ENCODE measurements at places on chromosomes 16 and 17.

- no peak for DNase-seq
Measured at GRCh38 chr16:89153848-89154271, 17.7 kb upstream of the CDH15 start.

DNA sequence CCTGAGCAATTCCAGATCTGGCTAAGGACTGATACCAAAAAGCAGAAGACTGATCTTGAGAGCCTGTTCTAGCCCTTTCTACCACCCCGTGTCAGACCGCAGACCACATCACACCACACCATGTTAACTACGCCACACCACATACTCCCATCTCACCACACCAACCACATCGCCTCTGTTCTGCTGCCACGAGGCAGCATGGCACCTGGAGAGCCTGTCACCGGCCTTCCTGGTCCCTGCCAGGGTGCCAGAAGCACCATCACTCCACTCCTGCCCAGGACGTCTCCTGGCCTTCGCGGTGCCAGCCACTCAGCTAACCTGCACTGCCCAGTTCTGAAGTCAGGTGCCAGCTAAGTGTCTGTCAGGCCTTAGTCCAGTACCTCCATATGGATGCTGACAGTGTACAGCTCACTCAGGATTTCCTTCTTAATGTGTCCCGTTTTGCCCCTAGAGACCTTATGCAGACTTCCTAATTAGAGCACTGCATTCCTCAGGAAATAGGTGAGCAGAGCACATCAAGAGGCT, 37.2 kb upstream of the BCAR1 start:
- no peak for DNase-seq

DNA sequence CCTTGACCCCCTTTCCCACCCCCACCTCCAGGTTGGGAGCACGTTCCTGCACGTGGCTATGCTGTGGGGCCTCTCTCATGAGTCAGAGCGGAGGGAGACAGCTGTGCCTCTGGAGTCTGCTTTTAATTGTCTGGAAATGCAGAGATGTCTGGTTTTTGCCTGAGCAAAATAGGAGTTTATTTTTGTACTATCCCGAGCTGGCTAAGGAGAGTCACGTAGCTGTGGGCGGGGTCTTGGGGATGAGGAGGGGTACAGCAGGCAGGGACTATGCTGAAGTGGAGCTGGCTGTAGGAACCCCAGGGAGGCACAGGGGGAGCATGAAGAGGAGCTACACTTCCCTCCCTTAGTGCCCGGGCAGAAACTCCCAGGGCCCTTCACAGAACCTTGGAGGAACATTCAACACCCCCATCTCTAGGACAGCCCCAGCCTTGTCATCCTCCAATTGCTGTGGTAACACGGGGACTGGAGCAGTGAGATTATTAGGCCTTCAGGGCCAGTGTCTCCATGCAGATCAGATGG, 44.7 kb upstream of the LGALS9 start:
- peak; percentile 68 for DNase-seq

GRCh38 chr17:17971431-17972125, 622 bp downstream of the TOM1L2 start:
- no peak for DNase-seq

GRCh38 chr17:80834893-80835275, 156.8 kb upstream of the CHMP6 start:
- DNase-seq: no peak

DNA sequence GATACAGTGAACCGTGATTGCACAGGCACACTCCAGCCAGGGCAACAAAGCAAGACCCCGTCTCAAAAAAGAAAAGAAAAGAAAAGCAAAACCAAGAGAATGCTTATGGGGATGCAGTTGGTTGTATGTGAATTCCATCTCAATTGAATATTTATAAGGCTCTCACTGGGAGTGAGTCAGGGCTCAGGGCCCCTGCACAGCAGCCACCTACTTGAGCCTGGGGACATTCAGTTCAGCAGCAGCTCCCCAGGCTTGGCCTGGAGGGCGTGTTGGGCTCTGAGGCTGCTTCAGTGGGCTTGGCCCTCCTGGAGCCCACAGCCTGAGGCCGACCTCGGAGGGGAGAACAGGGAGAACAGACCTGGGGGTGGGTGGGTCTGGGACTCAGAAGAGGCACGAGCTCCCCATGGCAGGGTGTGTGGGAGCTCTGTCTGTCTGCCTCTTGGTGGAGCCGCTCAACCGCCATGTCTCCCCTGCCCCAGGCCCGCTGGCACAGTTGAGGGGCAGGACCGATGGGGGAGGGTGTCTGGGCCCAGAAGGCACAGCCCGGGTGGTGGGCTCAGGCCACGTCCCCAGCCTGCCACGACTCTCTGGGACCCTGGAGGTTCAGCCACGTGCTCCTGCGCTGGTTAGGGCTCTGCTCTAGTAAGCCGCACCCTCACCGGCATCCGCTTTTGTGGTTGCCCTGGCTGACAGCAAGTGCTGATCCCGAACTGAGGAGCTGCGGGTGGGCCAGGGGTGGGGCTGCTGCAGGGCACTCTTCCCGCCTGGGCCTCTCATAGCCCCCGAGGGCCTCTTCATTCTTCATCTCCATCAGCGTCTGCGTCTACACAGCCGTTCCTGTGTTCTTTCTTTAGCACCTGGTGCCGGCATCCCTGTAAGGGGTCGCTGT, 24.8 kb downstream of the ZFPM1 start:
- no peak for DNase-seq

GRCh38 chr16:87337262-87337771, 20.1 kb upstream of the C16orf95 start:
- no peak for DNase-seq

DNA sequence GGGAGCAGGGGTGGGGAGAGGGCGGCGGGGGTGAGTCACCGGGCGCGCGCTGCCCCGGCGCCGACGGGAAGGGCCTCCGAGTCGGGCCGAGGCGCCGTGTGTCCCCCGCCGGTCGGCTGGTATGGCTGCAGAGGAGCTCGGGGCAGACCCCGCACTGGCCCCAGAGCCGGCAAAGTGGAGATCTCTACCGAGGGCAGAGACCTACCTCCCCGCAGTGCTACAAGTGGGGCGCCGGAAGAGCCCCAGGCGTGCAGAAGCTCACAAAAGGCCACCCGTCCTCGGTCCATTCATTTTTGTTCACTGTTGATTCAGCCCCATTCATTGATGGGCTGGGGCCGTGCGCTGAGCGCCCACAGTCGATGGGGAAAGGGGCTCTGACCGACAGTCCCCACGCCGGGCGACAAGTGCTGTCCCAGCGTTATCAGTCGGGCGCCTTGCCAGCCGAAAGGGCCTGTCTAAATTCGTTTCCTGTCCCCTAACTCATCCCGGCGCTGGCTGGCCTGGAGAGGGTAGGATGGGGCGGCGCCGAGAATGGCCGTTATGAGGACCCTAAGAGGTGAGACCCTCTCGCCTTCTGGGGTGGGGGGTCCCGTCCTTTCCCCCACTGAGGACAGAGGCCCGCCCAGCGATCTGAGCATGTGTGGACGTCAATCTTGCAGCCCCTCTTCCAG, 709 bp upstream of the ENO3 start:
- DNase-seq: no peak

DNA sequence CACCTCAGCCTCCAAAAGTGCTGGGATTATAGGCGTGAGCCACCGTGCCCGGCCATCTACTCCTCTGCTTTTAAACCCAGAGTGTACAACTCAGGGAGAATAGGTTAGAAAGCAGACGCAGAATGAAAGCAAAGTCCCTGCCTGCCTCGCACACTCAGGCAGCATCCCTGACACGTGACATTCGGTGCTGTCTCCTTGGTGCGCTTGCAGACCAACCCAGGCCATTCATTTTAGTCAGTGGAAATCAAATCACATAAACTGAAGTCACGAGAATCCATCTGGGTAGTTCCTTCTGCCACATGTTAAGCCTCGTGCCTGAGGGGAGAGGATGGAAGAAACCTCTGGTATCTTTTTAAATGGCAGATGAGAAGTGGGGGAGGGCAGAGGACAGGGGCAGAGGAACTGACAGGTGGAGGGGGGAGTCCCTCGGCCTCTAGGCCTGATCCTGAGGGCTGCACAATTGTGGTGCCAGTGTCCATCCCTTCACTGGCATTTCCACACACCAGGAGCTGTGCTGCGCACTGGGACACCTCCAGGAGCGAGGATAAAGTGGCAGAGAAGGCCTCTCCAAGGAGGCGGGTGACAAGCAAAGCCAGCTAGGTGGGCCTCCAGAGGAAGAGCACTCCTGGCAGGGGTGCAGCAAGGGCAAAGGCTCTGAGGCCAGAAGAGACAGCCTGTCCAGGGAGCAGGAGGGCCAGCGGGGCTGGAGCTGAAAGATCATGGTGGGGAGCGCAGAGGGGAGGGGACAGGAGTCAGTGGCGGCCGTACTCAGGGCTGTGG, 196.3 kb downstream of the KATNIP start:
- no peak for DNase-seq

- no peak for DNase-seq
Measured at GRCh38 chr16:28543072-28543471, 4.3 kb upstream of the NUPR1 start.

All from AG04449 (cell line).